ENCODE measurements at places on chromosomes 5 and 9. TPM values are rescaled to one million over a fixed set of nuclear protein-coding genes. Genes with fewer than 3 reads are reported as not detected.

DNA sequence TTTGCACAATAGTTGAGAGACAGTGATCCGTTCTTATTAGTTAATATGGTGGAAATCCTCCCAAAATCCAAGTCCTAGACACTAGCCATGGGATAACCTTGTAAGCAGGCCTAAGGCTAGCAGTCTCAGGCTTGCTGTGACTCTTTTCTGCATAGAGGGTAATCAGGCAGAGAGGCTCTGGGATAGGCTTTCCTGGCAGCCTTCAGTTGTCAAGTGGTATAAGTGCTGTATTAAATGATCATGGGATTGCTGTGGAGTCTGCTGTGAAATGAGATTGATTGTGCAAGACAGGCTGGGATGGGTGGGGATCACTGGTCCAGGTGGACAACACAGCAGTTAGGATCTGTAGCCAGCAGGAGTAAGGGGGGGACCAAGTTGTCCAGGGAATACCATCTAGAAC lies 416.4 kb downstream of the TLE4 start:
- DNase-seq: no peak

- no peak for DNase-seq
Measured at GRCh38 chr9:81633952-81634854, 55.1 kb downstream of the TLE1 start.

- DNase-seq: no peak
Measured at GRCh38 chr5:179621551-179622214, 1.8 kb downstream of the HNRNPH1 start.

GRCh38 chr5:42587096-42587723 lies 164.0 kb downstream of the GHR start:
- no peak for DNase-seq

DNA sequence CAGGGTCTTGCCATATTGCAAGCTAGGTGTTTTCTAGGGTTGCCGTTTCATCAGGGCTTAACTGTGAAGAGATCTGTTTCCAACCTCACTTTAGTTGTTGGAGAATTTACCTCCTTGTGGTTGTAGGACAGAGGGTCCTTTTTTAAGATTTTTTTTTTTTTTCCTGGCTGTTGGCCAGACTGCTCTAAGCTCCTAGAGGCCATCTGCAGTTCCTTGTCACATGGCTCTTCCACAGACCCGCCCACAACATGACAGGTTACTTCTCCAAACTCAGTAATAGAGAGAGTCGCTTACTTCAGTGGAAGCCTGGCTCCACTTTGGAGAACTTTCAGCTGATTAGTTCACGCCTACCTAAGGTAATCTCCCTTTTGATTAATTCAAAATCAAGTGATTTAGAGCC lies 543.7 kb downstream of the DMRTA1 start:
- DNase-seq: no peak

CENPH gene
- total RNA-seq: 98.6 TPM

GZMA gene
- 18.2 TPM for total RNA-seq

PRDM12 gene
- total RNA-seq: 0.14 TPM

BRD8 gene
- total RNA-seq: 46.3 TPM
